ENCODE measurements at places on chromosomes 2 and 18.

GRCh38 chr2:22838461-22838860, 546.5 kb upstream of the KLHL29 start:
- DNase-seq = no peak

DNA sequence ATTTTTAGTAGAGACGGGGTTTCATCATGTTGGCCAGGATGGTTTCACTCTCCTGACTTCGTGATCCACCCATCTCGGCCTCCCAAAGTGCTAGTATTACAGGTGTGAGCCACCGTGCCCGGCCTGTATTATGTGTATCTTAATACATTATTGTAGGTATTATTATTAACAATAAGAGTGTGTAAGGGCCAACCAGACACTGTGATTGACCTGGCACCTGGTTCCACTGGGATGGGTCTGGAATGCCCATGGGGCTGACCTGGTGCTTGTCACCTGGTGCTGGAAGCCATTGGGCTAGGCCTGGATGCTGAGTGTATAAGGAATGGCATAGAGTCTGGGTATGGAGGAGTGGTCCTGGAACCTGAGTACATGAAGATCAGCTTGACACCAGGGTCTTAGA, 906.9 kb upstream of the TMEFF2 start:
- DNase-seq = no peak

- DNase-seq = no peak
Measured at GRCh38 chr2:225270053-225270452, 129.5 kb upstream of the NYAP2 start.

GRCh38 chr2:172428832-172429210, 1.4 kb downstream of the ITGA6 start:
- DNase-seq = no peak

DNA sequence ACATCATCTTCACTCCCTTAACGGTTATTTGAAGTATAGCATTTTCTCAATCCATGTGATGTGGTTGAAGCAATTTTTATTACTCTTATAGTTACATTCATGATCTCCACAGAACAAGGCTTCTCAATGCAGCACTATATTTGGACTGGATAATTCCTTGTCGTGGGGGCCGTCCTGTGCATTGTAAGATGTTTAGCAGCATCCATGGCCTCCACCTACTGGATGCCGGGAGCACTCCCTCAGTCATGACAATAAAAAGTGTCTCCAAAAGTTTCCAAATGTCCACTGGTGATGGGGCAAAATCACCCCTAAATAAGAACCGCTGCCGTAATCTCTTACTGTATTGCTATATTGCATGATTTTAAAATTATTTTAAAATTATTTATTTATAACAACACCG, 110.6 kb upstream of the DDX18 start:
- DNase-seq = no peak

DNA sequence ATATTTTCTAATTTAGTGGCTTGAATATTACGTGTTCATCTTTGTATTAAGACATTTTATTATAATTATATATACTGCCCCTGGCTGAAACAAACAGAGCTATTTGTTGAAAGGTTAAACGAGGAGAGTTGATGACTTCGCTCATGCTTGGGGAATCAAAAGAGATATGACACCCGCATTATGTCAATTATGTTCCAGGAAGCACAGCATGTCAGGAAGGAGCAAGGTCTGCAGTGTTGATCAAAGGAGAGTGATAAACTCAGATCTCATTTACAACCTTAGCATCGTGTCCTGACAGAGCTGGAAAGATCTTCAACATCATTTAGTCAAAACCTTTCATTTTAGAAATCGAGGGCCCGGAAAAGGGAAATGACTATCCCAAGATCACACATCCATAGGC, 510.1 kb downstream of the TDRD15 start:
- DNase-seq = no peak

DNA sequence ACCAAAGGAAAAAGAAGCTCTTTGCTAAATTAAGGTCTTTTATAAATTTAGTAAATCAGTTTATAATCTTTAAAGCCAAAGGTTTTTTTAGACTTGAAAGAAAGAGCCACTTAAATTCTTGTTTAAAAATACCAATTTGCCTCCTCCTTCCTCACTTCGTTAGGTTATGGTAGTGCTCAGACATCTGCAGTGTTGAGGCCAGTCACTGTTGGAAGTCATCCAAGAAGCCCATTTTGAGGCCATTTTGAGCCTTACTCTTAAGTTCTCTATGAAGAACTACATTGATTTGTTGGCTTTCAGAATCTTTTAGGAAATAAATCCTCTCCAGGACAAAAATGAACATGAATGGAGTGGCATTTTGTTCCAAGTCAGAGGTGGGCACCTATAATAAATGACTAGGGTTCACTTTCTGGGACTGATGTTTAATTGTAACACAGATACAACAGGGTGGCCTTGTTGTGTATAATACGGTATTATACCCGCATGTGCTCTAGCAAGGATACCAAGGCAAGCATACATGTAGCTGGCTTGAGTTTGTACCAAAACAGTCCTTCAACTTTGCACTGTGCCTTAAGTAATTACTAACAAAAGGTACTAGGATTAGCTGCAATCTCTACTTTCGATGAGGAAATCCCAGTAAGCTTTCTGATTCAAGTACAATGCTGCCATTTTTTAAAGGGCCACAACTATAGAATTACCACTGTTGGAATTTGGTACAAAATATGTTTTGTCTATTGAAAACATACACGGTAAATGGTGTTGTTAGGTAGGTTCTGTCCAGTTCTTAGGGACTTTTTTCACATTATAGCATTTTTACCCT, 22.8 kb downstream of the SLC66A3 start:
- no peak for DNase-seq

- DNase-seq = no peak
Measured at GRCh38 chr2:120444691-120445240, 98.8 kb downstream of the INHBB start.

GRCh38 chr2:12616456-12617156, 100.1 kb upstream of the TRIB2 start:
- DNase-seq = no peak

- no peak for DNase-seq
Measured at GRCh38 chr2:208384637-208385036, 22.0 kb upstream of the PTH2R start.

DNA sequence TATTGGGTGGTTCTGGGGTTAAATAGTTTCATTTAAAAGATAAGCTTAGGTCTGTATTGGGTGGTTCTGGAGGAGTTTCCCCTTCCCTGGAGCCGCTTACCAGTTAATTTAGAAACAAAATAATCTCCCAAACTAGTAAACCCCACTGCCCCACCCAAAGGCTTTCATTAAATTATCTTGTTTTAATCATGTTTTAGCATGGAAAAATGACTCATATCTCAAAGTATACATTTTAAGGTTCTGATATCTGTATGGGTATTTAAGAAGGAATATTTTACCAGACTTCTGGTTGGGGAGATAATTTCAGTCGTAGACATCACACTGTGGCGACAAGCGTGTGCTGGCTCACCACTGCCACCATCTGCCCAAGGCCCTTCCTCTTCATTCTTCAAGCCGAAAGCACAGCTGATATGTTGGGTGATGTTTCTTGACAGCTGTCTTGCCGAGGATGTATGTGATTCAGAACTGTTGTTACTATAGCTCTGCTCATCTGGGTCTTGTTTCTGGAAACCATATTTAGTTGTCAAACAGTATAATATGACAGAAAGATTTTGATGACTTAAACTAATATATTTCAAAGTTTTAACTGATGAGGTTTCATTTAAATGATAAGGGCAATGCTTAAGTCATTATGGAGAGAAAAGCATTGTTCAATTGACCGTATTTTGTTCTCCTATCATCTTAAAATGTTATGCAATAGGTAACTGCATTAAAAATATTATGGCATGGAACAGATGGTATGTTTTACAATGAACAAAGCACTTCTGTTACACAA, 5.1 kb downstream of the FIGLA start:
- no peak for DNase-seq

- DNase-seq = no peak
Measured at GRCh38 chr2:227889336-227889735, 17.9 kb downstream of the DAW1 start.

- DNase-seq = no peak
Measured at GRCh38 chr2:225020168-225020849, 22.0 kb downstream of the DOCK10 start.

- no peak for DNase-seq
Measured at GRCh38 chr2:222283634-222284033, 15.2 kb downstream of the PAX3 start.

- no peak for DNase-seq
Measured at GRCh38 chr2:1400943-1401735, 12.1 kb upstream of the TPO start.

GRCh38 chr2:136154384-136154783, 36.4 kb upstream of the CXCR4 start:
- no peak for DNase-seq

DNA sequence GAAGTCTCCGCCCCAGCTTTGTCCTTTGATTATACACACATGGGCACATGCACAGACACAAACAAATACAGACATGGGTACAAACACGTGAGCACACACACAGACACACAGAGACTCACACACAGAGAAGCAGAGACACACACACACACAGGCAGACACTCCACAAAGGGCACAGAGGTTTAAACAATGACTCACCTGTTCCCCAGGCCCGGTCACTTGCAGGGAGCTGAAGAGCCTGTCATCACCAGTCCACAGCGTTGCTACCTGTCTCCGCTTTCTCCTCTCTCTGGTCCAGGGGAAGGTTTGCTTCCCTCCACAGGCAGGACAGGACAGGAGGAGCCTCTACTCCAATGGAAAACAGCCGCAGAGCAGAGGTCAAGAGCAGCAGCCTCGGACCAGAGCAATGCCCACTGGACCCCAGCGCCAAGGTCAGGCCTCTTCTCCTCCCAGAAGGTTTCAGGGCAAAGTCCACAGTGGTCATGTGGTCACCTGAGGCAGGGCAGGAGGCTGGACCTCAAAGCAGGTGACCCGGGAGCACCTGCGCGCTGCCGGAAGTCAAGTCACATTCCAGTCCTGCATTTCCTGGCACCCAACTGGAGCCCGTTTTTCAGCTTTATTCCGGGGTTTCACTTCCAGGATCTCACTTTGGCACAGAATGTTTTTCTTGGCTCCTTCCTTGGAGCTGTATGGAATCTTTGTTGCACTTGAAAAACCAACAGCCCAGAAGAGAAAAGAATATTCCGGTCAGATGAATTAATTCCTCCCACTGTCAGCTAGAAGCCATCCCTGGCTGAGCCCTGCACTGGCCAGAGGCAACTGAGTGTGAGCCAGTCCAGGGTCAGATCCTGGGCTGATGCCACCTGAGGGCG, at the start of gene RAB17:
Gene RAB17, minus strand, starts transcription at position 463 of the 869 bp plus-strand sequence. CDS start 4,580 bp downstream, outside the sequence.
- no peak for DNase-seq

DNA sequence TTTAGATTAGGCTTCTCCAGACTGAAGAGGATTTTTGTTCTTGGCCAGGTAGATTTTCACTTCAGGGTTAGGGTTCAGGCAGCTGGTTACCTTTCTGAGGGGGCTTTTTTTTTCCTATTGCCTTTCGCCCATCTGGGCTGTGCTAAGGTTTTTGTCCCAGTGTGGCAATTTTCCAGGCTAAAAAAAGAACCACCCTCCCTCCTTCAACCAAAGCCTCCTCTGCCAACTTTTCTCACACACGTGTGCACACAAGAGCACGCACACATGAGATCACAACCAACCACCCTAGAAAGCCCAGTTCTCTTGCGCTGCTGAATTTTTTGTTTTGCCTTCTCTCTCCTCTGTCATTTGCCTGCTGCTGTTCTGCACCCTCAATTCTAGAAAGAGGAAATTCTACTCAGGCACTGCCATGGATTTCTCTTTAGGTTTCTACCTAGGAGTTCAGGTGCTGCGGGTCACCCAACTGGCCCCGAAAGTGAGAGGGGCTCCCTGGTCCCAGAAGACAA, 8.5 kb upstream of the CXCR4 start:
- DNase-seq = no peak

- no peak for DNase-seq
Measured at GRCh38 chr2:64929333-64929732, 59.9 kb upstream of the SLC1A4 start.

DNA sequence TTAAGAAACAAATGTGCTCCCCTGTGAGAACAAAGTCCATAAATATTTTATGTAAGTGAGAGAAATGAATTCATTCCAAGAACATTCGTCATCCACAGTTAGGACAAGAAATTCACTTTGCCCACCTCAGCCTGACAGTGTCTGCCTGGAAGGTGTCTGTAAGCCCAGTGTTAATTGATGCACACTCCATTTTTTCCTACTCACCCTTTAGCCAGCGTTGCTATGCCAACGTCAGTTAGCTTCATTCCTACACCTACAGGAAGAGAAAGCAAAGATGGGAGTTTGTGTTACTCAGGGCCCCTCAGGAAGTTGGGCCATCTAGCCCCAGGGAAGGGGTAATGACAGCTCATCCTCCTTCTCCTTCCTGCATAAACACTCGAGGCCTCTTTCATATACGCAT, 131.0 kb downstream of the ALPK2 start:
- DNase-seq = no peak

DNA sequence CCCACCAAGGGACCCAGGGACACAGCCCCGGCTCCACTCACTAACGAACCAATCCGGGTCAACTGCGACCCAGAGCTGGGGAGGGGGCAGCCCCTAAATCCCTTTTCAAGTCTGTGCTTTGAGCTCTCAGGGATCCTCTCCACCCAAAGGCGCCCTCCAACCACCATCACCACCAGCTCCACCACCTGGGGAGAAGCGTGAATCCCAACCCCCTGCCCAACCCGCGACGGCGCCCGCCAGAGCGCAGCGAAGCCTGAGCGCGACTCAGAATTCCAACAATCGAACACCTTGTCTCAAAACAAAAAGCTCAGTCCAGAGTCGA, 497 bp downstream of the DSC3 start:
- no peak for DNase-seq

GRCh38 chr2:147589127-147589526, 255.7 kb upstream of the ACVR2A start:
- no peak for DNase-seq

DNA sequence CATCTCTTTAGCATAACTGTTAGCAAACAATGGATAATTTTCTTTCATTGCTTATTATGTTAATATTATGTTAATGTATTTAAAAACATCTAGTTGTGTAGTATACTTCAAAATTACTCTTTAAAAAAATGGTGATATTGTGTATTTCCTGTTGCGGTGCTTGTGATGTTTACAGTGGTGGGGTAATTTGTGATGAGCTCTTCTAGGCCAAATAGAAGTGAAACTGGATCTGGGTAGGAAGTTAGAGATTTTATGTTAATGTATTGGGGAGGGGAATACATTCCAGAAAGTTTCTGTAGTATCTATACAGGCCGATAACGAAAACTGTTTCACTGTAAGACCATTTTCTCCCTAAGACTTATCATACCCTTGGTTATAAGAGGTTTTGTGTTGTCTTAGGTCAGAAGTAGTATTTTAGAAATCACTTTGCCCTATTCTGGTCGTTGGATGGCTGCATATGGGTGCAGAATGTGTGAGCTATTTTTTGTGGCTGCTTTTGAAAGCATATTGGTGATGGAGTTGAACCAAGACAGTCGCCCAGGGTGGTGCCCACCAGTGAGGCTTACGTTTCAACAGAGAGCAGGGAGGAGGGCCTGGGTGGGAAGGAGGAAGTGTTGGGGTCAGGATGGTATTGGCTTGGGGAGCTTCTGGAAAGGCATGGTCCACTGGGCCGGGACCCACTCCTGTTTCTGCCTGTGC, 5.8 kb downstream of the TSHZ1 start:
- DNase-seq = no peak

- no peak for DNase-seq
Measured at GRCh38 chr18:53745224-53745967, 479.1 kb downstream of the MBD2 start.

Data from activated T-helper 9 cell treated with anti-CD3 and anti-CD28 coated beads, Interleukin-2, amount 50 U/mL, for 16 hours (primary cell).